ENCODE measurements at places on chromosomes 3 and 15.

DNA sequence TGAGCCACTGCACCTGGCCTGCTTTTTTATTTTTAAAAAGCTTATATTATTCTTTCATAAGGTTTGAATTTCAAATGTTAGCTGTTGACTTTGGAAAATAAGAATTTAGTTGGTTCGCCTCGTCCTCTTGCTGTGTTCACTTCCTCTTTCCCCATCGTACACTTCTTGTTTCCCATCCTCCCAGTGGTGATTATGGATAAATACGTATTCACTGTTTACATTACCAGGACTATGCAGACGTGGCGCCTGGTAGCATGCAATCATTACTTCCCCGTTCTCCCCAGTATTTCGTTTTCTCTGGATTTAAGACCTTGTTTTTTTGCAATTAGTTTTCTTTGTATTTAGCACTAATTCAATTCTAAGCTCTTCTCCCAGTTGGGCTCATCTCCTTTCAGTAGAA lies 70.1 kb downstream of the LMLN start:
- DNase-seq = no peak

GRCh38 chr3:50652709-50653108 lies 22.0 kb upstream of the DOCK3 start:
- DNase-seq = peak; percentile 57

GRCh38 chr3:72453706-72454105 lies 394.5 kb downstream of the SHQ1 start:
- no peak for DNase-seq

DNA sequence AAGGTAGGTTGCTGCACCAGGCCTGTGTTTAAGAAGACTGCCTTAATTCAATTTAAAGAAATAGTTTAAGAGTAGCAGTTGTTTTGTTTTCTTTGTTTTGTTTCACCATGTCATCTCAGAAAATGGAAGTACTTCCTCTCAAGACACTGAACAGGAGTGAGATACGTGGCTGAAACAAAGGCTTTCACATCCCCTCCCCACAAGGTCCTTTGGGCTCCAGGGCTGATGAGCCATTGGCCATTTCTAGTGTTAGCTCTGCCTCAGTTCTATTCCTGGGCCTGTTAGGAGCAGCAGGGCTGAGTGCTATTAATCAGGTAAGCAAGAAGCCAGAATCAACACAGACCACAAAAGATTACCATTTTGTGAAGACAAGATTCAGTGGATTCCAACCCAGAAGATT lies 132.8 kb downstream of the KCNAB1 start:
- DNase-seq = no peak
